CD14-positive monocyte (primary cell): ENCODE measurements at places on chromosomes 2 and 18.
A peak's percentile ranks its signal among the peaks of the same experiment; 100 is the strongest.

DNA sequence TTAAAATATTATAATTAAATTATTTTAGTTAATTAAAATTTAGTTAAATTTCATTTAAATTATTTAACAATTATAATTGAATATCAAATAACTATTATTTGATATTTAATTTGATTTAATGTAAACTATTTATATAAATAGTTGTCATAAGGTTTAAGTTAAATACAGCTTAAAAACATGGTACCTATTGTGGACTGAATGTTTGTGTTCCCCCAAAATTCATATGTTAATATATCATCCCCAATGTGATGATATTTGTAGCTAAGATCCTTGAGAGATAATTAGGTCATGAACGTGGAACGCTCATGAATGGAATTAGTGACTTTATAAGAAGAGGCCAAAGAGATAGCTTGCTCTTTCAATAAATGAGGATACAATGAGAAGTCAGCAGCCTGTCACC lies 505.7 kb upstream of the LRATD1 start:
- H3K27me3 ChIP-seq, result no peaks in the 10 kb centered on the region
- H3K36me3 ChIP-seq, result no peaks in the 10 kb centered on the region
- H3K27ac ChIP-seq, result no peak overlapping the region

GRCh38 chr2:233011268-233011650 lies 1.8 kb downstream of the NGEF start:
- H3K4me1 ChIP-seq, result no peaks in the 10 kb centered on the region
- H3K36me3 ChIP-seq, result no peaks in the 10 kb centered on the region
- no peak overlapping the region for H3K4me3 ChIP-seq
- no peaks in the 10 kb centered on the region for H3K27me3 ChIP-seq
- DNase-seq, result no peak
- H3K27ac ChIP-seq, result no peak overlapping the region

DNA sequence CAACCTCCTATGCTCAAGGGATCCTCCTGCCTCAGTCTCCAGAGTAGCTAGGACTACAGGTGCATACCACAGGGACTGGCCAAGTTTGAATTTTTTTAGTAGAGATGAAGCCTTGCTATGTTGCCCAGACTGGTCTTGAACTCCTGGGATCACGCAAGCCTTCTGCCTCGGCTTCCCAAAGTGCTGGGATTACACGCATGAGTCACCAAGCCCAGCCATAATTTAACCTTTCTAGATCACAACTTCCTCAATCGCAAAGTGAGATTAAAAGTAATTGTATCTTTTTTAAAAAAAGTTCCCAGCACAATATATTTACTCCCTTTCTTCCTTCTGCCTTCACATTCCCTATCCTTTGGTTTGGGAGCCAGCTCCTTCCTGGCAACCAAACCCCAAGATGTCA lies 5.8 kb upstream of the PPP1CB start:
- H3K4me1 ChIP-seq, result peaks cover 14% of the 10 kb centered on the region
- no peaks in the 10 kb centered on the region for H3K36me3 ChIP-seq
- H3K27ac ChIP-seq, result no peak overlapping the region
- H3K4me3 ChIP-seq, result no peak overlapping the region

DNA sequence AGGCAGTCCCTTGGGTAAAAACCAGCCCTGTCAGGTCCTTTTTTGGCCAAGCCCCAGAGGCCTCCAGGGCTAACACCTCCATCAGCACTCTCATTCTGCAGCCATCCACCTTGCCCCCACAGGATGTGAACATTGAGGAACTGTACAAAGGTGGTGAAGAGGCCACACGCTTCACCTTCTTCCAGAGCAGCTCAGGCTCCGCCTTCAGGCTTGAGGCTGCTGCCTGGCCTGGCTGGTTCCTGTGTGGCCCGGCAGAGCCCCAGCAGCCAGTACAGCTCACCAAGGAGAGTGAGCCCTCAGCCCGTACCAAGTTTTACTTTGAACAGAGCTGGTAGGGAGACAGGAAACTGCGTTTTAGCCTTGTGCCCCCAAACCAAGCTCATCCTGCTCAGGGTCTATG lies 7.3 kb downstream of the IL1F10 start:
- no peaks in the 10 kb centered on the region for H3K27me3 ChIP-seq
- DNase-seq, result no peak
- no peaks in the 10 kb centered on the region for H3K4me1 ChIP-seq

- H3K27ac ChIP-seq, result no peak overlapping the region
- H3K4me1 ChIP-seq, result no peaks in the 10 kb centered on the region
- no peak overlapping the region for H3K4me3 ChIP-seq
- H3K36me3 ChIP-seq, result no peaks in the 10 kb centered on the region
Observed at GRCh38 chr2:118240276-118240675, 152.0 kb downstream of the INSIG2 start.

DNA sequence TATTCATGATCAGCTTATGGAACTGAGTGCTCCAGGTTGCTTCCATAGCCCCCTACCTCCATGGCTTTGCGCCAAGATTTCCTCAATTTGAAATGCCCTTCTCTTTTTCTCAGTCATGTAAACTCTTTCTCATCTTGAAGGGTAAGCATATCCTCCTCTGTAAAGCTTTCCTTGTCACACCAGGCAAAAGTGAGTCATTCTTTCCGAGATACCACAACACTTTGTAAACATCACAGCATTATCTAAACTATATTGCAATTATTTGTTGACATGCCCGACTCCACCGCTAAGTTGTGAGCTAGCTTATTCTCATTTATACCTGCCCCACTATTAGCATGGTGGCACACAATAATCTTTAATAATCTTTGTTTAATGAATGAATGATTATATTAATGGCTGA lies 419.5 kb upstream of the CHST9 start:
- H3K4me3 ChIP-seq, result no peak overlapping the region
- no peaks in the 10 kb centered on the region for H3K4me1 ChIP-seq
- no peaks in the 10 kb centered on the region for H3K36me3 ChIP-seq
- H3K27me3 ChIP-seq, result no peaks in the 10 kb centered on the region
- DNase-seq, result no peak

- H3K4me3 ChIP-seq, result no peak overlapping the region
- H3K27me3 ChIP-seq, result no peaks in the 10 kb centered on the region
- DNase-seq, result no peak
- H3K27ac ChIP-seq, result no peak overlapping the region
- H3K36me3 ChIP-seq, result no peaks in the 10 kb centered on the region
Observed at GRCh38 chr2:169300636-169301530, 61.5 kb downstream of the LRP2 start.

DNA sequence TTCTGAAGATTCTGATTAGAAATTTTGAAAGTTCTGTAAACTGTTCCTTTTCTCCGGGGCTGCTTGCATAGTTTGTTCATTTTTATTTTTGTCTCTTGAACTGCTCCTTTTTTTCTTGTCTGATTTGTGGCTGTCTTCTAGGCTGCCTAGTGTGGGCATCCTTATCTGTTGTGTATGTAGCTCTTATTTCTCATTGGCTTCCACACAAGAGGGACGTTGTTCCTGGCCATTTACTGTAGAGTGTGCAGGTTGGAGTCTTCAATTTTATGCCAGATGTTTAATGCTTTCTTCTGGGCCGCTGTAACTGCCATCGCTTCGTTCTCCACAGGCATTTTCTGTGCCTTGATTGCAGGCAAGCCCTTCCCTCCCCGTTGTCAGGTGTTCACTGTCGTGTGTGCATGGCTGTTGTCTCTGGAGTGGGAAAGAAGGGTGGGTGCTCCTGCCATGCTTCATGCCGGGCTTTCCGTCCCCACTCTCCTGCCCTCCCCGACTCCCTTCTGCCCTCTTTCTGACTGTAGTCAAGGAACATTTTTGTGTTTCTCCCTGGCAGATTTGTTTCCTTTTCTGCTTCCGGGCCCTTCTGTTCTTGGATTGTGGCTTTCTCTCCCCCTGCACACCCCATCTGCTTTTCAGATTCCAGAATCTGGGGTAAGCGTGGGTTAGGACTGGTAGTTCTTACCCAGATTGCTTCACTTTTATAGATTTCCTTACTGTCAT lies 15.5 kb downstream of the CEP192 start:
- DNase-seq, result no peak
- peaks cover 91% of the 10 kb centered on the region for H3K36me3 ChIP-seq
- no peaks in the 10 kb centered on the region for H3K27me3 ChIP-seq
- H3K27ac ChIP-seq, result peak overlapping the region; percentile 76
- H3K4me1 ChIP-seq, result peaks cover 10% of the 10 kb centered on the region

DNA sequence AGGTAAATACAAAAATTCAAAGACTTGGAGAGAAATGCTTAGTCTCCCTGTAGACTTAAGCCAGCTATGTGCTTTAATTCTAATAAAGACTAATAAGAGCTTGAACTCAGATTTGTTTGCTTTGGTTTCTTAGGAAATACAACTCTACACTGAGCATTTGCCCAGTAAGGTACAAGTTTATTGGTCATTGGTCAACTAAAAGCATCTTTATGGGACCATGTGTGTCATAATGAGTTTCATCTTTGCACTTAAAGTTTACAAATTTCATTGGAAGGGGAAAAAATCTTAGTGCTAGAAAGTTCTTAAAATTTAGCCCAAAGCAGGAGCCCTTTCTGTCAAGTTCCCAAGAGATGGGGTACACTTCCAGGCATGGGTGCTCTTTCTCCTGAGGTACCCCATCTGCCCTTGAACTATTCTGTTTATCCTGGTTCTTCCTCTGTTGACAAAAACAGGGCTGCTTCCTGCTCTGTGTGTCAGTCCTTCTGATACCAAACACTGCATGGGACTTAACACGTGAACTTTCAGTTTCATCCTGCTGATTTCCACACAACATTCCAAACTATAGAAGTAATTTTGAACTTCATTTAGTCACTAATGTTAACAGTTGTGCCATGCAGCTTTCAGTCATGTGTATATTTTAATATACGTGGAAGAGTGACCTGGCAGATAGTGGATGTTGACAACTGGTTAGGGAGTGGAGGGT lies 200.2 kb downstream of the TPGS2 start:
- no peak overlapping the region for H3K27ac ChIP-seq
- H3K4me1 ChIP-seq, result no peaks in the 10 kb centered on the region
- no peaks in the 10 kb centered on the region for H3K27me3 ChIP-seq
- no peak for DNase-seq

DNA sequence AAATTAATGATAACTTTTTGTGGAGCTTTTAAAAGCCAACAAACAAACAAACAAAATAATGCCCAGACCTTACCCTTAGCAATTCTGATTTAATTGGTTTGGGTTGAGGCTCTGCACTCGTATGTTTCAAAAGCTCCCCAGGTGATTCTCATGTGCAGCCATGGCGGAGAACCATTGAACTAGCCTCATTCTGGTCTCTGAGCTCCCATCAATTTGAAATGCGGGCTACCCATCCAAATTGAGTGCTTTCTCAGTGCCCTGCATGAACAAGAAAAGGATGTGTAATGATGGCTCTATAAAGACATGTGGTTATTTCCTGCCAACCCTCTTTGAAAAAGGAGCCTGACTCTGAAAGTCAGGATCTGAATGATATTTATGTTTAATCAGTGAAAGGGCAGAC lies 8.2 kb downstream of the MXD1 start:
- peaks cover 92% of the 10 kb centered on the region for H3K36me3 ChIP-seq
- no peak for DNase-seq
- H3K4me3 ChIP-seq, result no peak overlapping the region
- H3K27me3 ChIP-seq, result no peaks in the 10 kb centered on the region

DNA sequence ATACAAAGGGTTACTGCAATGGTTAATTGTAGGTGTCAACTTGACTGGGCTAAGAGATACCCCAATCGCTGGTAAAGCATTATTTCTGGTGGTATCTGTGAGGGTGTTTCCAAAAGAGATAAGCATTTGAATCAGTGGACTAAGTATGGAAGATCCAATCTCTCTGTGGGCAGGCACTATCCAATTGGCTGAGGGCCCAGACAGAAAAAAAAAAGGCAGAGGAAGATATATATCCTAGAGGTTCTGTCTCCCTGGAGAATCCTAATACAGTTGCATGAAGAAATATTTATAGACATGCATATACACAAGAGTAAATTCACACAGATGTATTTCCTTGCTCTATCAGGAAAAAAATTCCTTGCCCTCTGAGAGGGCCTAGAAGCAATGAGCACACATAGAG lies 43.9 kb downstream of the TBC1D8 start:
- no peak for DNase-seq
- H3K36me3 ChIP-seq, result no peaks in the 10 kb centered on the region
- H3K4me1 ChIP-seq, result peaks cover 8% of the 10 kb centered on the region
- H3K4me3 ChIP-seq, result no peak overlapping the region
- no peaks in the 10 kb centered on the region for H3K27me3 ChIP-seq
